ENCODE measurements at places on chromosomes 1 and 21. TPM values are rescaled to one million over a fixed set of nuclear protein-coding genes. Genes with fewer than 3 reads are reported as not detected.

Gene SIM2
- total RNA-seq = not detected

Gene FCGR3A
- 11.1 TPM for total RNA-seq

Gene RAD54L
- 7.3 TPM for total RNA-seq

DNA sequence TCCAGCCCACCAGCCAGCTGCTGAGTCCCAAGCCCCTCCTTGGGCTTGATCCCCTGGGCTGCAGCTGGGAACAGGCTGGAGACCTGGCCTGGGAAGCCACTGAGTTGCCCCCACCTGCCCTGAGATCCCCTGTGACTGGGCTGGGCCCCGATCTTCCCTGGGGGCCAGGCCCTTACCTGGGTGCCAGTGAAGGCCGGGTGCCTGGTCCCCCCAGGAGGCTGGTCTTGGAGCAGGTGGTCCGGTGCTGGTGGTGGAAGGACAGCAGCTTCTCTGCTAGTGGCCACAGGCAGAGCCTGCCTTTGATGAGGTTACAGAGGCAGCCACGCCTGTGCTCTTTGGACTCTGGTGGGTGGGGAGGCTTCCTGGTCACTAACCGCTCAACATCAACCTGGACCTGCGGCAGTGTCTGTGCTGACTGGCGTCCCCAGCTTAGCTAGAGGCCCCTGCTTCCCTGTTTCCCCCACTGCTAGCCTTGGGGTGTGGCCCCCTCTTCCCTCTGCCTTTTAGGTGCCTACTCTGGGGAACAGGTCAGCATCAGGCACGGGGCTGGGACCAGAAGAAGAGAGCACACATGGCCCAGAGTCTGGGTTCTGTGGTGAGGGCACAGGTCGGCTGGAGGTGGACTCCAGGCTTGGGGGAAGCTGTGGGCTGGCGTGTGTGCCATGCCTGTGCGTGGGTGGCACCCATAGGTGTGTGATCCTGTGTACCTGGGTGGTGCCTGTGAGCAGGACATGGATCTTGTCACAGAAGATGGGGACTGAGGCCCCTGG lies at the start of gene EPS8L3:
Gene EPS8L3, minus strand, starts transcription at position 278 of the 770 bp plus-strand sequence. CDS start 2,174 bp downstream, outside the sequence.
- no peaks in the 10 kb centered on the region for H3K4me1 ChIP-seq
- no peak within 1 kb of the TSS for H3K27ac ChIP-seq
- no peaks in the 10 kb centered on the region for H3K27me3 ChIP-seq

DNA sequence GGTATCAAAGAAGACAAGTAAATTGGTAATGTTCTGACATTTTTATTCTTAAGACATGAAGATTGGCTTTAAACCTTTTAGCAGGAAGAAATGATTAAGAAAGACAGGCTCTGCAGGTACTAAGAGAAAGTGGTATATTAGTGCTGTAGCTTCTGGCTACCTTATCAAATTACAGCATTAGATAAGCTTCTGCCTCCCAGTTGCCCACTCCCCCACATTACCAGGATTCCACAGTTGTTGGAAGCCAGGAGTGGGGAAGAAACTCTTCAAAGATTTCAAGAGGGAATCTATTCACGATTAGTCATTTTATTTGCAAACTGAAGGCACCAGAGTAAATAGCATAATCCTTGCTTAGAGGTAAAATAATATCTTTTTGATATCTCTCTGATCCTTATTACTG lies 274.9 kb downstream of the LMO4 start:
- H3K36me3 ChIP-seq = no peaks in the 10 kb centered on the region
- no peak overlapping the region for H3K27ac ChIP-seq
- DNase-seq = no peak
- H3K27me3 ChIP-seq = no peaks in the 10 kb centered on the region

DNA sequence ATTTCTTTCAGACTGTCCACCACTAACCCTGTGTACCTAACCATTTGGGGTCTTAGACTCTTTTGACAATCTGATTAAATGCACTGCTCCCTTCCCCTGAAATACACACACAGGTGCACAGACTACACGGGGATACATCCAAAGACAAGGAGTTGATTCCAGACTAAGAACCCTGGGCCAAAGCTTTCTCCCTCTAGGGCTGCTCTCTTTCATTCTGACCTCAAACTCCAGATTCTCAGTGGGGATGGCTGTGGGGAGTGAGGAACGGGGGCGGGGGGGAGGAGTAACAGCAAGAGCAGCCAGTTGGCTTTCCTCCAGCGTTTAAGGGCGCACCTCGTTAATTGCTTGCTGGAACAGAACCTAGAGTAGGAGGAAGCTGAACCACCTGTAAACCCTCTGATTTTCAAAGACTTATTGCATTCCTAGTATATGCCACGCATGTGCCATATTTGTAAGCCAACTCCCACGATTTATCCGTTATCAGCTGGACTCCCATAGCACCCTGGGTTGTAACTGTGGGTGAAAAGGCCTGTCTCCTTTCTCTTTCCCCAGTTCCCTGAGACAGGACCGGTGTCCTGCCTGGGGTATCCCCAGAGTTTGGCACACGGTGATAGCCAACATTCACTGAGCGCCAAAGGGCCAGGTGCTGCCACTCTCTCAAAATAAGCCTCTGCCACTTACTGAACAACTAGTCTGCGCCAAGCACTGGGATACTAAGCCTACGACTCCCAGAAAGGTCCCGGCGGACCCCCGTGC lies 920 bp downstream of the MTHFR start:
- DNase-seq = peak; percentile 77
- H3K27ac ChIP-seq = peak overlapping the region; percentile 99

GRCh38 chr21:38770660-38771059 lies 35.1 kb upstream of the ETS2 start:
- H3K27me3 ChIP-seq = no peaks in the 10 kb centered on the region
- no peaks in the 10 kb centered on the region for H3K4me1 ChIP-seq
- H3K36me3 ChIP-seq = no peaks in the 10 kb centered on the region
- H3K4me3 ChIP-seq = no peak overlapping the region
- no peak overlapping the region for H3K27ac ChIP-seq
- DNase-seq = no peak

Gene PDZK1IP1
- total RNA-seq = not detected

DNA sequence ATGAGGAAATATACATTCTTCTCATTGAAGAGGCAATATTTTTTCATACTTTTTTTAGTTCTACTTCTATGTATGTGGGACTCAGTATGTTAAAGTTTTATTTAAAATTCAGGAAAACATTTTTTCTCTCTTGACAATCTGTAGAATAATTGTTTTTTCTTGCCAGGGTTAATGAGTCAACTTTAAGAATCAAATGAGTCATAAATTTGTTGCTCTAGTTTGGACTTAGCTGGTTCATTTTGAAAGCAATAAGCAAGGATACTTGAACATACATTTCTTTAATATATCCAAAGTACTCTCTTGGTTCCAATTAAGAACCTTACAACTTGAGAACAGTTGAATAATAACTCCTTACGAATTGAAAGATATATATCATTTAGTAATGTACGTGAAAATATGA lies 1145.3 kb upstream of the B3GALT2 start:
- H3K27me3 ChIP-seq = no peaks in the 10 kb centered on the region
- DNase-seq = no peak
- H3K27ac ChIP-seq = no peak overlapping the region
- H3K4me1 ChIP-seq = no peaks in the 10 kb centered on the region

DNA sequence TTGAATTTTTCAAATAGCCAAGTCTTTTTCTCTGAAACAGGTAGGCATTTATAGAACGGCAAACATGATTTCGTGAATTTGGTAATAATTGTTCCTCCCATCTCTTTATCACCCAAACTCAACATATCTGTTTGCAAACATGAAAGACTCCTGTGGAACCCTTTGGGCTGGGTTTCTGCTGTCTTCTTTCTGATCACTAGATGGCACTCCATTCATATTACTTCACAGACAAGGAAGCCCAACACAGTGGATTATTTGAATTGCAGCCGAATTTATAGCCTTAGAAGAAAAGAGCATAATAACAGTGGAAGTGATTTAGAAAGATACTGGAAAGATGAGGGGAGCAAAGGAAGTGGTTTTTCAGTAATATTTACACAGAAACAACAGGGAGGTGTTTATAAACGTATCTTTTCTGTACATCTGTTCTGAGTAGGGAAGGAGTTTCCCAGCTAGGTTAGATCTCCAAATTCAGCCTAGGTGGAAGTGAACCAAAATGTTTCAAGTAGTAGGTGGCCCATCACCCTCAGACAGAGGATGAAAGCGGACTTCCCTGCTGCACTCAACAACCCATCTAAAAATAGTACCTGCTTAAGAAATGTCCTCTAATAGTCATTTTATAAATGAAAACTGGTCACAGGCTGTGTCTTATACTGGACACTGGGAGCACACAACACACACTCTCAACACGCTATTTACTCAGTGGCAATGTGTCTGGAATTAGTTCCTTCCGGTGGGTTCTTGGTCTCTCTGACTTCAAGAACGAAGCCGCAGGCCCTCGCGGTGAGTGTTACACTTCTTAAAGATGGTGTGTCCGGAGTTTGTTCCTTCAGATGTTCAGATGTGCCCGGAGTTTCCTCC lies 67.6 kb downstream of the MAP3K21 start:
- no peaks in the 10 kb centered on the region for H3K27me3 ChIP-seq
- H3K4me3 ChIP-seq = no peak overlapping the region
- no peak overlapping the region for H3K27ac ChIP-seq

- no peaks in the 10 kb centered on the region for H3K4me1 ChIP-seq
- DNase-seq = no peak
- H3K27ac ChIP-seq = no peak within 1 kb of the TSS
Measured at GRCh38 chr21:44285138-44285992, at the start of gene AIRE. AIRE (plus strand) TSS chr21:44285876; CDS start chr21:44286007, 131 bp downstream.

Gene CRYAA
- not detected for total RNA-seq

- H3K36me3 ChIP-seq = no peaks in the 10 kb centered on the region
- no peak overlapping the region for H3K27ac ChIP-seq
- no peak for DNase-seq
- H3K4me3 ChIP-seq = no peak overlapping the region
- no peaks in the 10 kb centered on the region for H3K4me1 ChIP-seq
- no peaks in the 10 kb centered on the region for H3K27me3 ChIP-seq
Measured at GRCh38 chr1:155210314-155211104, 2.0 kb downstream of the MTX1 start.

- H3K4me1 ChIP-seq = peaks cover 3% of the 10 kb centered on the region
- DNase-seq = no peak
- no peaks in the 10 kb centered on the region for H3K27me3 ChIP-seq
- H3K4me3 ChIP-seq = no peak overlapping the region
Measured at GRCh38 chr1:203131548-203132200, 4.1 kb downstream of the ADORA1 start.

GRCh38 chr1:19483261-19483660 lies 2.1 kb downstream of the CAPZB start:
- H3K4me3 ChIP-seq = peak overlapping the region; percentile 78
- H3K4me1 ChIP-seq = peaks cover 14% of the 10 kb centered on the region

GRCh38 chr1:207644852-207645634 lies at the start of gene CR1L:
CR1L (plus strand) TSS chr1:207645133; CDS start chr1:207645234, 101 bp downstream.
- peak; percentile 47 for DNase-seq
- no peak within 1 kb of the TSS for H3K27ac ChIP-seq
- peak within 1 kb of the TSS; percentile 40 for H3K4me3 ChIP-seq
- no peaks in the 10 kb centered on the region for H3K36me3 ChIP-seq
- no peaks in the 10 kb centered on the region for H3K4me1 ChIP-seq

Data from uterus (tissue), 4 donors.